SJCRH30 (cell line): ENCODE measurements at places on chromosomes 16 and 17. TPM values are rescaled to one million over a fixed set of nuclear protein-coding genes. Genes with fewer than 3 reads are reported as not detected.
A peak's percentile ranks its signal among the peaks of the same experiment; 100 is the strongest.

CES3 gene
- 0.08 TPM in 2 replicates for total RNA-seq

KCNJ12 gene
- total RNA-seq, result 0.20 and 0.40 TPM in 2 replicates

- no peak for DNase-seq
Measured at GRCh38 chr17:39271546-39271945, 45.8 kb upstream of the STAC2 start.

DNA sequence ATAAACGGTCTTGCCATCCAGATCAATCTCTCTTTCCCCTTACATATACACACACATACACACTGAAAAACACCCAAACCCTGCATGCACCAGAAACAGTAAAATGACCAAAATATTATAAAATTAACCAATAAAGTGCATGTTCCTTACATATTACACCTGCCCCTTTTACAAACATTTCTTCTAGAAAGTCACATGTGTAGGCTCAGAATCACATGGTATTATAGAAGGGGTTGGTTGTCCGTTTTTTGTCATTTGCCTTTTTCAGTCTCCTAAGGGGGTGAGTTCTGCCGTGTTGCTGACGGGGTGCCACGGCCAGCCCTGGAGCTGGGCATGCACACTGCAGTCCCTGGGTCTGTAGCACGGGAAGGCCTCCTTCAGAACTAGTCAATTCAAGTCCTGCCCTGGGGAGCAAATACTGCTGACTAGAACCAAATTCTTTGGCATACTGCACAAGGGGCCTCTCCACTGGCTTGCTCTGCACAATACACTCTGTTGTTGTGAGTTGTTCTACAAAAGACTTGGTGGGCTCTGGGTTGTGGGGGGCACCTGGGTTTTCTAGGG is 8.0 kb upstream of the CORO6 start:
- DNase-seq, result no peak

DNA sequence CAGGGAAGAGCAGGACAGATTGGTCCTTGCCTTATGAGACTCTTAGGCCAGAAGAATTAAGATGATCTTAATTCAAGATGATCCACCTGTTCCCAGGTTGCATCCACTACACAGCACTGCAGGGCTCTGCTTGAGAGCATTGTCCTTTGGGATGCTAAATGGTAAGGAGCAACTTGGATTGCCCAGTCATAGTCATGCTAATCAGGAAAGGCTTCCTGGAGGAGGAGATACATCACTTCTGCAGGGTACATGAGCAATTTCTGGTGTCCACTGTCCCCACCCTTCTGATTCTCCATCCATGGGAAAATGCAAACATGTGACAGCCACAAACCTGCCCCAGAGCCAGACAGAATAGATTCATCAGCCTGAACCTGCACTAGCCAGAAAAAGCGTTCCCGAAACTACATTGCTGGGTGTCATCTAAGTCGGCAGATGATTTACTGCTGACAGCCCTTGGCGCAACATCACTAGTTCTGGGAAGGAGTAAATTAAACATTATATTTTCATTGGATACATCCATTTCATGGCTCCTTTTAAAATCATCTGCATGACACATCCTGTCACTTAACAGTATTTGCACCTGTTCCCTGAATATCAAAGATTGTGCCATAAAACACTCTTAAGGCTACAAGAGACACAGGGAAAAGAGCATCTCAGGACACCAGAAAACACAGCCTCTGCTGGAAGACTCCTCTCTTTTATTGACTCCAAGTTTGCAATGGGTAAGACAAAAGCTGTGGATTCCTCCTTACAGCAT is 282.2 kb downstream of the MAF start:
- peak; percentile 28 for DNase-seq

- peak; percentile 46 for DNase-seq
Measured at GRCh38 chr17:50148226-50149090, 2.0 kb downstream of the PPP1R9B start.

DNA sequence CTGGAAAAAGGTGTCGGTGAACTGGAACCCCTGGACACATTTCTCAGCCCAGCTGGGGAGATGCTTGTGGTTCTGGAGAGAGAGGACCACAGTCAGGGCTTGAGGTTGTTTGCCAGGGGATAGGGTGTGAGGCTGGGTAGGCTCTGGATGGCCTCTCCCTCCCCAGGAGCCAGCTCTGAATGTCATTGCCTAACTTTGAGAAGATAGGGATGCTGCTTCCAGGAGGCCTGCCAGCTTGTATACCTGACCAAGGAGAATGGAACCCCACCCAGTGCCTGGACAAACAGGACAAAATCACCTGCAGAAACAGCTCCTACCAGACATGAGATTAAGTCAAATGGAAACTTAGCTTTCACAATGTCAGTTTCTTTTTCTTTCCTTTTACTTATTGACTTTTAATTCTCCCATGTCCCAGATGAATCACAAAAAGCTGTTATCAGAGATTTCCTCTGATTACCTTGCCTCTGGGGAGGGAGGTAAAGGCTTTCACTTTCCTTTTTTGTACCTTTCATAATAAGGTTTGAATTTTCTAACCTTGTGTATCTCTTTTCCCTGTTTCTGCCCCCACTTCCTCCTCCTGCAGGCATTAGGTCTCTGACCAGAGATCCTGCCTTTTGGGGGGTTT is 29.8 kb upstream of the PLLP start:
- DNase-seq, result no peak

DNA sequence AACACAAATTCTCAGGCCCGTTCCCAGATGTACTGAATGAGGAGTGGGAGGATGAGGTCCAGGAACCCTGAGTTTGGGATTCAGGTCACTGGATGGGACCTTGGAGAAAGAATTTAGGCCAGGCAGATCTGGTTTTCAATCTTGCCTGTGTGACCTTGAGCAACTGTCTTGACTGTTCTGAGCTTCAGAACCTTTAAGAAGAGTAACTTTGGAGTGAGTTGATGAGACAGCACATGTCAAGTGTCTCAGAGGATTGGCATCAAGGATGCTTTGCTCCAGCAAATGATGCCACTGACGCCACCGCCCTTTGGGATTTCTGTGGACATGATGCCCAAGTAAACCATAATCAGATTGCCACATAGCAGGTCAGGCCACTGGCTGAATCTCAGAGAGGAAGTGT is 56.2 kb upstream of the DNAJA2 start:
- DNase-seq, result no peak

- no peak for DNase-seq
Measured at GRCh38 chr17:34606763-34607162, 27.4 kb downstream of the TMEM132E start.

DNA sequence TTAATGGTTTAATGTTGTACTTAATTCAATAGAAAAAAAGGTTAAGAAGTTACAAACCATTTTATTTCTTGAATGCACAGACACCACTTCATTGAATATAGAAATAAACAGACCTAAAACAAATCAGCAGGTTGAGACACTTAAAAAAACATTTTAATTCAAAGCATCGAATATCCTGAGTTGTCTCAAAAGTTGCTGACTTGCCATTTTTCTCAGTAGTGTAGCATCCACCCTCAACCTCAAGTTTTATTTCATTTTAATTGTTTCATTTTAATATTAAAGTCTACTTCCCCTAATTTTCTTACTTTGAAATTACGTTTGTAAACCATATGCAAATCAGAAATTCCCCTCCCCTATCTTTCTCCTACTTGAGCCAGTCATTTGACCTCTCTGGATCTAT is 5.8 kb upstream of the MED13 start:
- DNase-seq, result no peak
